ENCODE measurements at places on chromosomes 5 and 9.

DNA sequence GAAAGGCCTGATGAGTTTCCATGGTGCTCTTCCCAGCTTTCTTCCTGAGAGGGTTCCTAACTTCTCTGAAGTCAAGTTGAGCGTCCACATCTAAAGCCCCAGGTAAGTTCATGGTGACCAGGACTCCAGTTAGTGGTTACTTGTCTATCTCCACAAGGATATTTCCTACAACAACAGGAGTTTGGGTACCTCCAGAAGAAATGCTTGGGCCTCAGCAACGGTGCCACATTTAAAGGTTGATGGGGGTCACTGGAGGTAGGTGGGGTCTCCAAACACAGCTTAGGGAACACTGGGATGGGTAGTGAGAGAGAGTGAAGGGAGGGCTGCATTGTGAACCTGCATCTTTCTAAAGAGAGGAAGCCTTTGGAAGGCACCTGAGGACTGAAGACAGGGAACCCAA is 123.4 kb downstream of the BOD1 start:
- DNase-seq: no peak

DNA sequence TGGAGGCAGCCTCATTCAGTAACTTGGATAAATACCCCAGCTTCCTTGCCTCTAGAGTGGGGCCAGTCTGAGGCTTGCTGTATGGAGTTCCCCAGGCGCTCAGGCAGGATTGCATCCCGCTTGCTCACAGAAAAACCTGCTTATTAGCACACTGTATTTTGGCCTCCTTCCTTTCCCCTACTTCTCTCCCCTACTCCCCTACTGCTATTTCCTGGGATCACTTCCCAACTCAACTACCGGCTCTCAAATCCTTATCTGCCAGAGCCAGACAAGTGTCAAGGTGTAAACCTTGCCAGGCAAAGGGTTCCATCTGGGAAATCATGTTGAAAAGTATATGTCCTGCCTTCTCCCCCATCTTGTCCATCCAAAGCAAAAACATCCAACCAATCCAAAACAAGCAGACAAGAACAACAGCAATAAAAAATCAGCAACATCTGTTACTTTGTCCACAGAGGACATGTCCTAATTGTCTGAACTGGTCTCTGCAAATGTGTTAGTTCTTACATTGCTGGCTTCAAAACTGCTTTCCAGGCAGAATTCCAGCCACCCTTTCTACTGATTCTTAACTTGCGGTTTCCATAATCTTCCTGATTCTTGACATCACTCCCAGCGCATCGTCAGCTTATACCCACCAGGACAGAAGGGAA is 164.1 kb upstream of the SEMA6A start:
- no peak for DNase-seq

GRCh38 chr5:123097871-123098735 is 9.1 kb downstream of the PRDM6 start:
- no peak for DNase-seq

GRCh38 chr9:89466451-89467277 is 31.2 kb downstream of the SEMA4D start:
- no peak for DNase-seq

GRCh38 chr9:106976772-106977171 is 113.8 kb downstream of the ZNF462 start:
- no peak for DNase-seq

DNA sequence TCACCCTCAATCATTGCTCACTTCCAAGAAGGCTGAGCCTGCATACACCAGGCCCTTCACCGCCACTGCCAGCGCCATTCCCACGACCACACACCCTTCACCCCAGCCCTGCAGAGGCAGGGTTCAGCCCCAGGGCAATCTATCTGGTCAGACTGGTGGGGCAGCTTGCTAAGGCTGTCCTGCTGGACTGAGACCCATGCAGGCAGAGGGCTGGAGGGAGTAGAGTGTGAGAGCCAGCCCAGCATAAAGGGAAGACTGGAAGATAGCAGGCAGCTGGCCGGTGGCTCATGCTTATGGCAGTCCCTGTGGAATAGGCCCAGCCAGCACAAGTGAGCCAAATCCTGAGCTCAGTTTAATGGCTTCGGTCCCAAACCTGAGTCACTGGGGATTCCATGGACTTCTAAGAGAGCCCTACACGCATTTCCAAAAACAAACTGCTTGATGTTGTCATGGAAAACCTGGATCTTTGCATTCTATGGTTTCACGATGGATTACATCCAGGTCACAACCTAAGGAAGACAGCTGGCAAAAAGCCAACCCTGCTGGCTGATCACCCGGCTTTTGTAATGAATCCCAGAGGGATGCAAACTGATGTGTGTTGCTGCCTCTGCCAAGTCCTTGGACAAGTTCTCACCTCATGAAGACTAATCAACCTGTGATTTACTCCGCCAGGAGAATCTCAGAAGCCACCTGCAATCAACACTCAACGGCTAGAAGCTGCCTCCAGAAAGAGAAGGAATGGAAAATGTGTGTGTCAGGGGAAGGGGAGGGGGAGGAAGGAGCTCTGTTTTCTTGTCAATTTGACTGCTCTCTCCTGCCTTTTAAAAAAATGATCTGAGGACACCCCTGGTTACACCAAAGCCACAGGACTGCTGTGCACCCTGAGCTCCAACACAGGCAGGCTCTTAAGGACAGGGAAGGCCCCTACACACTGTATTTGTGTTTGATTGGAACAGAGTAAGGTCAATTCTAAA is 143.6 kb downstream of the LHFPL2 start:
- no peak for DNase-seq

GRCh38 chr9:110588296-110588695 is 8.8 kb upstream of the SVEP1 start:
- no peak for DNase-seq

- DNase-seq: no peak
Observed at GRCh38 chr9:38183994-38184568, 115.1 kb upstream of the SHB start.

DNA sequence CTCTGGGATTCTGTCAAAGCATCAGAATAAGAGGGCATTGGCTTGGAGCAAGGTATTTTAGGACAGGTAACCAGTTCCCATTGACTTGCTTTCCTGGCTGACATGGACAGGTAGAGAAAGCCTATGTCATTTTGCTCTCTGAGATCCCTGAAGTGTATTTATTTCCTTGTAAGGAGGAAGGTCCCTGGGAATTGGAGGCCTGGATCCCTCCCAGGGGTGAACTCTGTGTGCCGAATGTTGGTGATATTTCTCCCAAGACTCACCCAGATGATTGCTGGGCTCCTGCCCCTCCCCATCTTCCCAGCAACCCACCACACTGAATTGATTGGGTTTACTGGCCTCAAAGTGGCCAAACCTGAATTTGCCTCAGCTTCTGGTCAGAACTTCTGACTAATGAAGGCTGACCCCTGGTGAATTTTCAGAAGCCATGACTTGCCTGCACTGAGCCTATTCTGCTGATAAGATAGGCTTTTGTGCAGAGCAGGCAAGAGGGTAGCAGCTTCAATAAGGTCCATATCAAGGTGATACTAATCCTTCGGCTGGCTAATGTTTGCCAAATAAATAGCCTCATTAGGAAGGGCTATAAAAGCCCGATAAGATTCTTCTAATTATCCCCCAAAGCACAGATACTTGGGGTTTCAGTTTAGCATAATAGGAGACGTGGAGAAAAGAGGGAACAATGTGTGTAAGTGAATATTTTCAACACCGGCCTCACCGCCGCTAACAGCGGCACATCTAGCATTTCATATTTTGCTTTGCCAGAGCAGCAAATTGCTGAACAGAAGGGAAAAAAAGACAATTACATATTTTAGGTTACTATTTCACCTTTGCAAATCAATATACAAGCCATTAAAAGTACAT is 152.9 kb upstream of the PITX1 start:
- no peak for DNase-seq

GRCh38 chr9:79609468-79610018 is 37.8 kb downstream of the TLE4 start:
- no peak for DNase-seq

DNA sequence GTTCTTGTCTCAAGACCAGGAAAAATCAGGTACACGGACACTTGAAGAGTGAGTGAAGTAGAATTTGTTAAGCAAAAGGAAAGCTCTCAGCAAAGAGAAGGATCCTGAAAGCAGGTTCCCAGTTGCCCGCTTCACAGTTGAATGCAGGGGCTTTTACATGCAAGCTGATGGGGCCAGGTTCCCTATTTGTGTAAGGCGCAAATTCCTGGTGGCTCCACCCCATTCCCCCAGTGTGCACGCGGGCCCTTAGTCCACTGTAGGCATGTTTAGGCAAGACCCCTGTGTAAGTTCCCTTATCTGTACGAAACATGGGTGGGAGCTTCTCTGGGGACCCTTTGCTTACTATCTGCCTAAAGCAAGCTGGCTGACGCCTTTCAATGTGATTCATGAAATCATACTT is 2.7 kb upstream of the AGTPBP1 start:
- DNase-seq: no peak

DNA sequence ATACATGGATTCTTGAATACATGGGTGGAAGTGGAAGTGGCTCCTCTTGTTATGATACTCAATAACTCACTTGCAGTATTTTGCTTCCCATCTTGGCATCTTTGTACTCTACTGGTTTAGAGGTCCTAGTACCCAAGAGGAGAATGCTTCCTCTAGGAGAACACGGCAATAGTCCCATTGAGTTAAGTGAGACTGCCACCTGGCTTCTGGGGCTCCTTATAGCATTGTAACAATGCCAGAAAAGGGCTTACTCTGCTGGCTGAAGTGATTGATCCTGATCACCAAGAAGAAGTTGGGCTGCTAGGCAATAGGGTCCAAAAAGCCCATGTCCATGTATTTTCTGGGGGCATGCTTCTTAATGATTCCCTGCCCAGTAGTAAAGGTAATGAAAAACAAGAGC is 627.6 kb upstream of the SGCD start:
- DNase-seq: no peak

- no peak for DNase-seq
Observed at GRCh38 chr5:110753600-110753999, 14.8 kb downstream of the SLC25A46 start.

DNA sequence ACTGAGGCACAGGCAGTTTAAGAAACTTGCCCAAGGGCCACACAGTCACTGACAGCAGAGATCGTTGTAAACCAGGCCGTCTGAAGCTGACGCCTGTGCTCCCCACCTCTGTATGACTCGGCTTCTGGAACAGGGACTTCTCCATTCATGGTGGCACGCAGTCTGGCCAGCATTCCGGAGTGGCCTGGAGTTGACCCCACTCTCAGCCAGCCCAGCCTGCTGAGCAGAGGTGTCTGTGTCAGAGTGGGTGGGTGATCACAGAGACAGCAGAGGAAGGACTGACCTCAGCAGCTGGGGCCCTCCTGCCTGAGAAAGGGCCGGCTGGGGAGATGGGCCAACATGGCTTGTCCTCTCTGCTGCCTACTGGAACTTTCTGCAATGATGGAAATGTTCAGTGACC is 12.6 kb downstream of the LRSAM1 start:
- no peak for DNase-seq

- no peak for DNase-seq
Observed at GRCh38 chr5:169204788-169205400, 96.0 kb downstream of the SLIT3 start.

DNA sequence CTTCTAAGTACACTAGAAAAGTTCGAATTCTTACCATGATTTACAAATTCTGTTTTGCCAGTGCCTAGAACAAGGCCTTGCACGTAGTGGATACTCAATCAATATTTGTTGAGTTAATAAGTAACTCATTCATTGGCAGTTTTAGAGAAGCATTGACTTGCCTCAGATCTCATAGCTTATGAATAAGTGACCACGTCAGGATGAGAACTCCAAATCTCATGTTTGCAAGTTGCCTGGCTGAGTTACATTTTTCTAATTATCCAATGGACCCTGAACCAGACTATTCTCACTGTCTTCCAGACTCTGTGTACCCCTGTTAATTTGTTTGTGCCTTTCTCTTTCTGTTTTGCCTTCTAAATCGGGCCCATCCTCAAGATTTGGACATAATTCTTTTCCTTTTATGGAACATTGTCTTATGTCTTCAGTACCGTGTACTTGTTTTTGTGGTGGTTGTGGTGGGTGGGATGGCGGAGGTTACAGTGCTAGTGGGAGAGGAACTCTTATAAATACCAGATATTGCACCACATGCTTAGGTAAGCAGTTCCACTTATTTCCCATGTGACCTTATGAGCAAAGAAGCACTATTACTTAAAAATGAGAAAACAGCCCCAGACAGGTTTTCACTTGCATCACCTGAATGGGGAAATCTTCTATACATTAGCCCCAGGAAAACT is 96.3 kb downstream of the UNC13B start:
- DNase-seq: no peak

DNA sequence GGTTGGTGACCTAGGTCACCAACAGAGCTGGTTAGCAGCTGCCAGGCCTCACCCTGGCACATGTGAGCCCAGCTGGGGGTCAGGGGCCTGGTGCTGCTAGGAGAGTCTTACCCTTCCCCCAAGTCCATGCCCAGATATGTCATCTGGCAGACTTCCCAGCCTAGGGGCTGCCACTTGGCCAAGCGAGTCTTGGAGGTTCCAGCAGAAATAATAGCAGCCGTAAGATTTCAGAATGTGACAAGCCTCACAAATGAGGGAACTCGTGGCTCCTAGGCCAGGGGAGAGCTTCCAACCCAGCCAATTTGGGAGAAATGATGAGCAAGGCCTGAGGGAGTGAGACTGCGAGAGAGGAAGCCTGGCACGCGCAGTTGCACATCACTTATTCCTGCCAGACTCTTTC is 11.1 kb downstream of the URM1 start:
- DNase-seq: no peak

- no peak for DNase-seq
Observed at GRCh38 chr5:149799119-149799623, 69.1 kb downstream of the PPARGC1B start.

GRCh38 chr5:150438873-150439546 is 10.5 kb downstream of the RPS14 start:
- no peak for DNase-seq

DNA sequence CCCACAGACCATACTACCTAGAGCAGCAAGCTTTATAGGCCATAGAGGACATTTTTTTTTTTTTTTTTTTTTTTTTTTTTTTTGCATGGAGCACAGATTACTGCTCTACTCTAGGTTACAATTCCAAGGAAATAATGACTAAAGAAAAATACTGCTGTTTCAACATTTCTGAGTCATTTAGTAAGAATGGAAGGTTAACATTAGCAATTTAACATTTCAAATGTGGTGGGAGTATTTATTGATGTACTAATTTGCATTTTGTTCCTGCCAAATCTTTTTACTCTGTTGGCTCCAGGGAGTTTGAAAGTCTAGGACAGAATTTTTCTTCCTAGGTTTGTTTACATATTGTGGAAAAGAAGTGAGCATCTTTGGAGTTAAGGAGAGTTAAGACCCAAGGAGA is 142.1 kb upstream of the CCDC152 start:
- no peak for DNase-seq

GRCh38 chr5:150246835-150247234 is 42.7 kb downstream of the CAMK2A start:
- DNase-seq: no peak

GRCh38 chr9:101527066-101527465 is 6.6 kb upstream of the RNF20 start:
- no peak for DNase-seq

DNA sequence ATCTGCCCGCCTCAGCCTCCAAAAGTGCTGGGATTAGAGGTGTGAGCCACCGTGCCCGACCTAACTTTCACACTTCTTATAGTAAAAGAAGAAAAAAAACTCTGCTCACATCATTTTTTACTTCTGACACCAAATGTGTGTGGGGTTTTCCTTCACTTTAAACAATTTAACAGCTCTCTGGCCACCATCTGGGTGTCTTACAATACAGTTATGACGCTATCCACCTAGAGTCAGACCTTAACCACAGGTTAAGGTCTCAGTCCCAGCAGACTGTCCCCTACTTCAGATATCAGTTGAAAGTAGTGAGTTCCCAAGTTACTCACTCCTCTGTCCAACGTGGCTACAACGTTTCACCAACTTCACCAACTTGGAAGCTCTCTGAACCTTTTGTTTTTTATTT is 15.4 kb upstream of the ATP6V1G1 start:
- DNase-seq: no peak

Data from activated naive CD4-positive, alpha-beta T cell (primary cell).